ENCODE measurements at places on chromosomes 12 and 14. TPM values are rescaled to one million over a fixed set of nuclear protein-coding genes. Genes with fewer than 3 reads are reported as not detected.

DNA sequence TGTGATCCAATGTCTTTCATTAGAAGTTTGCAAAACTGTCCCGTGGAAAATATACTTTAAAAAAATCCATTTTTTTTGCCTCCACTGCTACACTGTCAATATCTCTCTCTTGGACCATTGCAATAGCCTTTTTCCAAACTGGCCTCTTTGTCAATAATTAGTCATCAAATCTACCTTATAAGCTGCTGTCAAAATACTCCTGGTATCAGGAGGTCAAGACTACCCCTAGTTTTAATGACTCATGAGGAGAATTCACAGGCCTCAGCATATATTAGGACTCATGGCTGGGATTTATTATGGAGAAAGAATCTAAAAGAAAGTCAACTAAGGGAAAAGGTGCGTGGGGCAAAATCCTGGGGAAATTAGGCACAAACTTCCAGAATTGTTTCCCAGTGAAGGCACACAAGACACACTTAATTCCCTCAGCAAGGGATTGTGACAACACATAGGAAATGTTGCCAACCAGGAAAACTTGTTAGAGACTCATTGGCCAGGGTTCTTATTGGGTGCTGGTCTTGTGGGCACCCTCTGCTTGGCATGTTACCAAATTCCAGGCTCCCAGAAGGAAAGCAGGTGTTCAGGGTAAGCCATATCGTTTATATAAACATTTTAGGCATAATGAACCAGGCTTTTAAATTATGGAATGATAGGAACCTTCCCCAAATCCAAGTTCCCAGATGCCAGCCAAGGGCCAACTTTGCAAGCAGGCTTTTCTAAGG is 56.1 kb downstream of the TMEM117 start:
- no peaks in the 10 kb centered on the region for H3K27me3 ChIP-seq
- no peak for DNase-seq
- no peak overlapping the region for H3K27ac ChIP-seq
- H3K4me1 ChIP-seq: no peaks in the 10 kb centered on the region

- no peak overlapping the region for H3K4me3 ChIP-seq
- no peak for DNase-seq
- peaks cover 41% of the 10 kb centered on the region for H3K4me1 ChIP-seq
Observed at GRCh38 chr12:71760471-71760870, 5.8 kb downstream of the RAB21 start.

- no peak for DNase-seq
- H3K27ac ChIP-seq: no peak overlapping the region
- no peaks in the 10 kb centered on the region for H3K36me3 ChIP-seq
- H3K27me3 ChIP-seq: no peaks in the 10 kb centered on the region
- peaks cover 6% of the 10 kb centered on the region for H3K4me1 ChIP-seq
Observed at GRCh38 chr12:50257236-50258166, 25.8 kb downstream of the LIMA1 start.

DNA sequence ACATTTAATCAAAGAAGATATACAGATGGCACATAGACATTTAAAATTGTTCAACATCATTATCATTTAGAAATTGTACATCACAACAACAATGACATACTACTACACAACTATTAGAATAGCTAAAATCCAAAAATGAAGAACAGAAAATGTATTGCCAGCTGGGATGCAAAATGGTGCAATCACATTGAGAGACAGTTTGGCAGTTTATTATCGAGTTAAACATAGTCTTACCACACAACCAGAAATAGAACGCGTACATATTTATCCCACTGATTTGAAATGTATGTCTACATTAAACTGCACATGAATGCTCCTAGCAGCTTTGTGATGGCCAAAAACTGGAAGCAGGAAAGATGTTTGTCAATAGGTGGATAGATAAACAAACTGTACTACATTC is 791.5 kb upstream of the MGAT4C start:
- no peak overlapping the region for H3K27ac ChIP-seq
- no peaks in the 10 kb centered on the region for H3K4me1 ChIP-seq

- peak overlapping the region; percentile 81 for H3K27ac ChIP-seq
- H3K4me1 ChIP-seq: peaks cover 63% of the 10 kb centered on the region
- H3K4me3 ChIP-seq: peak overlapping the region; percentile 85
- no peak for DNase-seq
- H3K36me3 ChIP-seq: no peaks in the 10 kb centered on the region
Observed at GRCh38 chr12:120263748-120264085, 1.8 kb downstream of the PXN start.

DNA sequence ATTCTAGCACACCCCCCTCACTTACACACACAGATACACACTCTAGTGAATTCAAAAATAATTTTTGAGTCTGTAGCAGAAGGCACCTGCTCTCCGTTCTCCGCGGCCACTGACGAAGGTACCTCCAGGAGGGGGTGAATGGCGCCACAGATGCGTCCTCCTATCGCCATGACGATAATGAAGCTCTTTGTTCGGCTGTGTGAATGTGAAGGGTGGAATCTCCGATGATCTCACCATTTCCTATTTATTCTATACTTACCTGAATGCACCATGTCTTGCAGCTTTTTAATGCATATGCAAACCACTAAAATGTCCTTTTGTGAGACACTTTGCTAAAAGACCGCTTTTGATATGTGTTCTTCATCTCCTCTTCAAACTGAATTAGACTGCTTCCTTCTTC is 162.7 kb downstream of the EGLN3 start:
- DNase-seq: no peak
- no peak overlapping the region for H3K4me3 ChIP-seq
- peaks cover 9% of the 10 kb centered on the region for H3K4me1 ChIP-seq
- no peaks in the 10 kb centered on the region for H3K36me3 ChIP-seq

GRCh38 chr14:95062946-95063345 is 94.4 kb downstream of the DICER1 start:
- H3K36me3 ChIP-seq: no peaks in the 10 kb centered on the region
- H3K27ac ChIP-seq: no peak overlapping the region
- no peak overlapping the region for H3K4me3 ChIP-seq
- DNase-seq: no peak
- no peaks in the 10 kb centered on the region for H3K27me3 ChIP-seq

DNA sequence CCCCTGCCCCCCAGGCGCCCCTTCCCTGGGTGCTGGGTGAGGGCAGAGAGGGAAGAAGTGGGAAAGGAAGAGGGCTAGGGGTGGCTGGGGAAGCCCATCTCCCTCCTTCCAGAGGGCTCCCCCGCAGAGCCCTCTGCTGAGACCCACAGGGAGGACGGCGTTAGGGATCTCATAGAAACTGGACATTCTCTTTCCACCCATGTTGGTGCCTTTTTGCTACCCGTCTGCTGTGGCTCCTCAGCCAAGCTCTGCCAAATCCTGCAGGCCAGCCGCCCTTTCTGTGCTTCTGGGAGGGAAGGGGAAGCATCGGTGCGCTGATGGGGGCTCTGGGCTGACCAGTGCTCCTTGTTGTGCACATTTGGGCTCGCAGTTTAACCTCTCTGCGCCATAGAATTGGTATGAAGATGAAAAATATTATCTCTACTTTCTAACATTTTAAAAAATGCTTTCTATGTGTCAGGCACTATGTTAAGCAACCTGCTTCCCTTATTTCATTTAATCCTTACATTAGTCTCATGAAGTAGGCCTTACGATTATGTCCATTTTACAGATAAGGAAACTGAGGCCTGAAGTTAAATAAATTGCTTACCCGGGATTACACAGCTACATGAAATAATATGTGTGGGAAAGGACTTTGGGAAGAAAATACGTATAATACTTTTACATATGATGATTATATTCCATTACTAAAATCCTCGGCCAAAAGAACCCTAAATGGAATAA is 981 bp downstream of the SLC48A1 start:
- H3K4me3 ChIP-seq: no peak overlapping the region
- peaks cover 17% of the 10 kb centered on the region for H3K4me1 ChIP-seq
- H3K36me3 ChIP-seq: no peaks in the 10 kb centered on the region

- H3K36me3 ChIP-seq: no peaks in the 10 kb centered on the region
- H3K4me3 ChIP-seq: no peak overlapping the region
- no peaks in the 10 kb centered on the region for H3K27me3 ChIP-seq
- no peaks in the 10 kb centered on the region for H3K4me1 ChIP-seq
- no peak overlapping the region for H3K27ac ChIP-seq
- no peak for DNase-seq
Observed at GRCh38 chr14:105636935-105637334, 110.6 kb downstream of the TMEM121 start.

DNA sequence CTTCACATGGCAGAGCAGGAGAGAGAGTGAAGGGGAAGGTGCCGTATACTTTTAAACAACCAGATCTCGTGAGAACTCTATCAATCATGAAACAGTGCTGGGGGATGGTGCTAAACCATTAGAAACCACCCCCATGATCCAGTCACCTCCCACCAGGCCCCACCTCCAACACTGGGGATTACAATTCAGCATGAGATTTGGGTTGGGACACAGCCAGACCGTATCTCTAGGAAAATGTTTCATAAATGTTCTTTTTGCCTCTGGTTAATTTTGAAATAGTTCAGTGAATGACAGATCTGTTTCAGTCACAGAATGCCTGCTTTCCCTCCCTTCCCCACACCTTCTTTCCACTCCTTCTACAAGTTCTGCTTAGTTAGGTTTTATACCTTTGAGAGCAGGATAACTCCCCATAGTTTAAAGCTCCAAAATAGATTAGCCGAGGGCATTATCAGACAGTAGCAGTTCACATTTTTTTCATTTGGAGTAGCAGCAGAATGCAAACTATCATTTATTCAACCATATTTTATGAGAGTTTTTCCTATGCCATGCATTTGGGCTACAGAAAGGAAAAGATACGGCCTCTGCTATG is 27.1 kb downstream of the PELI2 start:
- H3K4me3 ChIP-seq: no peak overlapping the region
- H3K4me1 ChIP-seq: peaks cover 16% of the 10 kb centered on the region
- no peak for DNase-seq
- H3K27ac ChIP-seq: no peak overlapping the region
- H3K27me3 ChIP-seq: no peaks in the 10 kb centered on the region
- H3K36me3 ChIP-seq: no peaks in the 10 kb centered on the region

DNA sequence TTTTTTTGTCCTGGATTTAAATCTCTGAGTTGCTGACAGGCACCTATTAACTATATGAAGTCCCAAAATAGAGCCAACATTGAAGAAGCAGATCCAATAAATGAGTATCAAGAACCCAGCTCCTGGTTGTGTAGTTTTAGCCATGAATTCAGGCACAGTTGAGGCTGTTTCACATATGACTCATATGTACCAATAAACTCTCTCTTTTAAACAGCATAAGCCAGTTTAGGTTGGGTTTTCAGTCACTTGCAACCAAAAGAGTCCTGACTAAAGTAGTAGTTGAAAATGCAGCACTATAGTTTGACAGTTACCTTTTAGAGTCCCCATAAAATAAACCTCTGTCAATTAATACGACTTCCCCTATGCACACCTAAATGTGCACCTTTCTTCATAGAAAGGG is 389.9 kb downstream of the RPS29 start:
- H3K27me3 ChIP-seq: no peaks in the 10 kb centered on the region
- no peak overlapping the region for H3K27ac ChIP-seq
- H3K4me3 ChIP-seq: no peak overlapping the region

- H3K27ac ChIP-seq: no peak within 1 kb of the TSS
- no peaks in the 10 kb centered on the region for H3K27me3 ChIP-seq
- no peak within 1 kb of the TSS for H3K4me3 ChIP-seq
- no peaks in the 10 kb centered on the region for H3K4me1 ChIP-seq
- no peak for DNase-seq
Observed at GRCh38 chr12:85280165-85280983, at the start of gene ALX1. TSS of gene ALX1 (plus strand) at chr12:85280220. CDS start at chr12:85280262, 42 bp downstream.

GRCh38 chr14:60862283-60862682 is 118.6 kb downstream of the TRMT5 start:
- no peaks in the 10 kb centered on the region for H3K36me3 ChIP-seq
- no peak overlapping the region for H3K27ac ChIP-seq
- no peak for DNase-seq
- no peaks in the 10 kb centered on the region for H3K4me1 ChIP-seq
- H3K4me3 ChIP-seq: no peak overlapping the region

- DNase-seq: no peak
- H3K27me3 ChIP-seq: no peaks in the 10 kb centered on the region
- H3K4me1 ChIP-seq: no peaks in the 10 kb centered on the region
- no peak overlapping the region for H3K4me3 ChIP-seq
- no peaks in the 10 kb centered on the region for H3K36me3 ChIP-seq
Observed at GRCh38 chr12:32997471-32997870, 100.9 kb upstream of the PKP2 start.

- H3K36me3 ChIP-seq: no peaks in the 10 kb centered on the region
- no peaks in the 10 kb centered on the region for H3K4me1 ChIP-seq
- H3K4me3 ChIP-seq: no peak overlapping the region
- no peak overlapping the region for H3K27ac ChIP-seq
- DNase-seq: no peak
Observed at GRCh38 chr12:19772776-19773175, 333.5 kb downstream of the AEBP2 start.

DNA sequence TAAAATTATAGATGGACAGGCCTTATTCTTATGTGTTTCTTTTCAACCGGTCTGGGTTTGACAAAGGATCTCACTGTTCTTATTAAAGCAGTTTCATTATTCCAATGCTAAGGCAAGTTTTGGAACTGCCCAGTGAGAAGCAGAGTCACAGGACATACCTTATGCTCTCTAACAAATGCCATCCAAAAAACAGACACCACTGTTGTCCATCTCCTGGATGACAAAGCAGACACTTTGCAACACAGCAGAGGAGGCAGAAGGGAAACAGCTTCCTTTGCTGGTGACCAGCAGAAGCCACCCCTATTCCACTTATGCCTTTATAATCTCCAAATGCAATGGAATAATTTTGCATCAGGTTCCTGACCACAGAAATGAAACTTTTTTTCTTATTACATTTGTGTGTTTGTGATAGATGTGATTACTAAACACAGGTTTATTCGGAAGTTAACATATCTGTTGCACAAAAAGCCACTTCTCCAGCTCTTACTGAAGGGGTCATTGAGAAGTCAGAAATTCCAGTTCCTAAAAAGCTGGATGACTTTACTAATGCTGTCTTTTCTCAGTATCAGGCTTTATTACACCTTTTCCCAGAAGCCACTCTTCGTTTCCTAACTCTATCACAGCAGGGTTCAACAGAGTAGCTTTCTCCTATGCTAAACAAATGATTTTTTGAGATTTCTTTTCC is 115.6 kb downstream of the BTG1 start:
- no peaks in the 10 kb centered on the region for H3K36me3 ChIP-seq
- peak overlapping the region; percentile 8 for H3K4me3 ChIP-seq
- H3K27me3 ChIP-seq: no peaks in the 10 kb centered on the region
- no peak for DNase-seq

The MAP3K12 gene
- total RNA-seq: 25.0 TPM

The GLI1 gene
- 0.30 TPM for total RNA-seq

The ZDHHC22 gene
- not detected for total RNA-seq

The BTG1 gene
- total RNA-seq: 469 TPM

The PTPRB gene
- total RNA-seq: not detected

The TMEM52B gene
- total RNA-seq: not detected

The FIGNL2 gene
- 1.5 TPM for total RNA-seq

The ACSS3 gene
- total RNA-seq: not detected

The PMCH gene
- not detected for total RNA-seq

The KCNK10 gene
- total RNA-seq: not detected

The CELA1 gene
- total RNA-seq: 0.73 TPM

The GLT1D1 gene
- total RNA-seq: not detected

The PPFIA2 gene
- not detected for total RNA-seq

The KRT3 gene
- not detected for total RNA-seq

Data from CD4-positive, alpha-beta memory T cell (primary cell).